ENCODE measurements at places on chromosomes 4 and X. TPM values are rescaled to one million over a fixed set of nuclear protein-coding genes. Genes with fewer than 3 reads are reported as not detected.

The GLRA3 gene
- not detected for total RNA-seq

The HMGN5 gene
- total RNA-seq = 0.88 TPM

The TCEAL7 gene
- total RNA-seq = 1.9 TPM

The ATP10D gene
- total RNA-seq = 6.7 TPM

The ZNF711 gene
- 1.6 TPM for total RNA-seq

The POU3F4 gene
- not detected for total RNA-seq

The F9 gene
- total RNA-seq = not detected

The CT45A5 gene
- not detected for total RNA-seq

The GAGE12C gene
- not detected for total RNA-seq

The IGSF1 gene
- total RNA-seq = not detected

The MBTPS2 gene
- 5.0 TPM for total RNA-seq

The SAGE1 gene
- total RNA-seq = not detected

The ADH1C gene
- 76.4 TPM for total RNA-seq

The UGT2A3 gene
- total RNA-seq = 13.2 TPM

The LINC00632 gene
- 64.4 TPM for total RNA-seq

The FAM9B gene
- total RNA-seq = not detected

The PTPN13 gene
- total RNA-seq = 4.2 TPM

The EIF4E gene
- total RNA-seq = 60.6 TPM

The C4orf51 gene
- total RNA-seq = not detected

The XAGE1B gene
- total RNA-seq = not detected

The STATH gene
- not detected for total RNA-seq

The CORIN gene
- total RNA-seq = 0.27 TPM
